ENCODE measurements at places on chromosomes 3 and 15.

DNA sequence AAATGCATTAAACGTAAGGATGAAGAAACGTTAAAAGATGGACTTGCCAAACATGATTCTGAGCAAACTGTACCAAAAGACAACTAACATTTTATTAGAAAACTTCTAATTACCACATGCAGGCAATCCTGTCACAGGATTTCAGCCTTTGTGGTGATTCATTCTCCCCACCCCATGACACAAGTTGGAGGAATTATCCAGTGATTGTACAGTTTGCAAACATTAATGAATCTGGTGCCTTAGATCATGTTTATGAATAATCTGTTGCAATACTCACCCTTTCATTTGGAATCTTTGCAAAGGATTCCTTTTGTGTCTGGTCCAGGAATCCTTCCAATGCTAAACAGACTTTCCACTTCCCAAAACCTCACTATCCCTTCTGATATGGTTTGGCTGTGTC lies 23.3 kb upstream of the ERC2 start:
- no peak for DNase-seq

DNA sequence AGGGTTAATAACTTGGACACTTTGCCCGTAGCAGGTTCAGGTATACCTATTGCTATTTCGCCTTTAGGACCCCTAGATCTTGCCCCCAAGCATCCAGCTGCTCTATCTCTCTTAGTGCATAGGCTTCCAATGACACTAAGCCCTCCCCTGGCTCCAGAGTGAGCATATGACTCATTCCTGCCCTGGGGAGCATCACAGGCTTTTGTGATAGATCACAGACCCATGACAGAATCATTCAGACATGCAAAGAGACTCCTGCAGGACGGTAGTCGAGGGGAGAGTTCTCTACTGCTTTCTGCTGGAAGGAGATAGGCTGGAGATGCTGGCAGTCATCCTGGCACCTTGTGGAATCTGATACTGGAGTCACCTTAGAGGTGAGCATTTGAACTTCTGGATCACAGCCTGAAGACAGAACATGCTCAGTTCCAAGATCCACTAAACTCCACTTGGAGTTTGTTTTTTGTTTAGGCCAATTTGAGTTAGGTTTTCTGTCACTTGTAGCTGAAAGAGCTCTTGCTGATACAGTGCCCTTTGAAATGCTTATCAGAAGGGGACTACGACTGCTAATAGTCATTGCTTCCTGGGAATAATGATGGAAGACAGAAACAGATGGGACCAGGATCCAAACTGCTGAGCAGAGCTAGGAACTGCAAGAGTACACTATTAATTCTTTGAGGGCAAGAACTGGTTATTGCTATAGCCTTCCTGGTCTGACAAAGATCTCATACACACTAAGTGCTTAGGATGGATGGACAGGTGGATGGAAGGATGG lies 11.0 kb downstream of the LYSMD2 start:
- DNase-seq: peak; percentile 40

- no peak for DNase-seq
Measured at GRCh38 chr3:9339761-9340471, 22.9 kb upstream of the THUMPD3 start.

DNA sequence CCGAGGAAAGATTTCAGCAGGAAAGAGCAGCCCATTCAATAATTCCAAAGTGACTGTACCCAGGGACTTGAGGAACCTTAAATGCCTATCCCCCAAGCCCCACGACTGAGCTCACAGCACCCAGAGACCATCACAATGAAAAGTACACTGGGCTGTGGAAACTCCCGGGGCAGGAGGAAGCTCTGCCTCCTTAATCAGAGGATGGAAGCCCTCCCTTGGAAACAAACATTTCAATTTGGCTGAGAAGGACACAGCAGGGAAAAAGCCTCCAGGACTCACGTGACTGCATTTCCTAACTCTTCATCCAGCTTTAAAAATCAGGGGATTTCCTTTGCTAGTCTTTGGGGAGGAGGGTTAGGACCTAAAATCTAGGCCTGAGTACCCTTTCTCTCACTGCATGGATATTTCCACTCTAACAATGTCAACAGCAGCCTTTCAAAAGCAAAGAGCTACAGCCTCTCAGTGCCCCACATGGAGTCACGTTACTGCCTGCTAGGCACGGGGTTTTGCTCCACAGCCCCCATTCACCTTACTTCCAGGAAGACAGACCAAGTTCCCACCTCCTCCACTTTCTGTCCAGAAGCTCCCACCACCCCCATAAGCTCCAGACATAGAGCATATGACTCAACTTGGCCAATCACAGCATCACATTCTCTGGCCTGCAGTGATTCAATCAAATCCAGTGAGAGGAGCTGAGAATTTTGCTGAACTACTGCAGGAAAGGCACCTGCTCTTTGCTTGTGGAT lies 68.9 kb upstream of the WNT5A start:
- no peak for DNase-seq

DNA sequence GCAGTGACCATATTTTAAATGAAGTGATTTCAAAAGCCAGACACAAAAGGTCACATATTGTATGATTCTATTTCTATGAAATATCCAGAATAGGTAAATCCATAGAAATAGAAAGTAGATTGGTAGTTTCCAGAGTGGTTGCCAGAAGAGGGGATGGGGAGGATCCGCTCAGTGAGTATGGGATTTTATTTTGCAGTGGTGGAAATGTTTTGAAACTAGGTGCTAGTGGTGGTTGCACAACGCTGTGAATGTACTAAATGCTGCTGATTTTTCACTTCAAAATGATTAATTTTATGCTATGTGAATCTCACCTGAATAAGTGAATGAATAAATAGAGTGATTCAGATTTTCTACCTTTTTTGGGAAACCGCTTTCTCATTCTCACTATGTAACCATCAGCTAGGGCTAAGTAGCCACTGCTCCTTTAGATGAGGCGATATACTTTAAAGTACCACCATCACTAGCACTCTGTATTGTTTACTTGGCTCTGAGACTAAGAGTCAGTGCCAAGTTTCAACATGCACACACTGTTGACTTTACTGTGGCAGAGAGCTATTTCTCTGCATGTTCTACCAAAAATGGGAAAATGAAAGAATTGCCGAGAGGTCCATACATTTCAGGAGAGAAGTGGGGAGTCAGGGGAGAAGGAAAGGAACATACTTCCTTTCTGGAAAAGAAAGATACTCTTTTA lies 90.7 kb upstream of the GOLIM4 start:
- no peak for DNase-seq

- DNase-seq: no peak
Measured at GRCh38 chr3:82229397-82229796, 468.0 kb upstream of the GBE1 start.

- no peak for DNase-seq
Measured at GRCh38 chr15:61527836-61528580, 298.9 kb upstream of the RORA start.

GRCh38 chr15:92565351-92566125 lies 90.0 kb downstream of the FAM174B start:
- DNase-seq: no peak

Data from stimulated activated CD8-positive, alpha-beta memory T cell treated with anti-CD3 and anti-CD28 coated beads, Interleukin-7, amount 100 ng/mL, for 4 hours (primary cell).